ENCODE measurements at places on chromosomes 4 and X.

DNA sequence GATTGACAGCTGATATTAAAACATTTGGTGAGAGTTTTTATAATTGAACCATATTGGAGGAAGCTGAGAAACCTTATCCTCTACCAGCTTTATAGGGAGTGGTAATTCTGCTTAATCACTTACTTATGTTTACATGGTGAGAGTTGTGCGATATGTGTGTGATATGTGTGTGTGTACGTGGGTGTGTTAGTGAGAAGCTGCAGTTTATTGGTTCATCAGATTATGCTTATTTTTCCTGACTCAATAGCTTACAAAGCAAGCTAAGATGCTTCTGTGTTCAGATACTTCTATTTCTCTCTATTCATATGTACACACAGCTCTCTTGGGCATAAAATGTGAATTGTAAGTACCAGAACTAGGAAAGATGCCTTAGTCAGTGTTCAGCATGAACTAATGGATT is 343.7 kb downstream of the GRIA2 start:
- no peak for DNase-seq

- no peak for DNase-seq
These were observed 1722.1 kb upstream of the PCDH10 start for GRCh38 chr4:131427000-131427399.

- no peak for DNase-seq
These were observed 220.7 kb upstream of the CNKSR2 start for GRCh38 chrX:21153503-21153902.

GRCh38 chr4:140326395-140326993 is 47.0 kb upstream of the SCOC start:
- DNase-seq = no peak

GRCh38 chr4:77158487-77158861 is 1.5 kb downstream of the CCNG2 start:
- no peak for DNase-seq
